ENCODE measurements at places on chromosomes 2 and 18.

DNA sequence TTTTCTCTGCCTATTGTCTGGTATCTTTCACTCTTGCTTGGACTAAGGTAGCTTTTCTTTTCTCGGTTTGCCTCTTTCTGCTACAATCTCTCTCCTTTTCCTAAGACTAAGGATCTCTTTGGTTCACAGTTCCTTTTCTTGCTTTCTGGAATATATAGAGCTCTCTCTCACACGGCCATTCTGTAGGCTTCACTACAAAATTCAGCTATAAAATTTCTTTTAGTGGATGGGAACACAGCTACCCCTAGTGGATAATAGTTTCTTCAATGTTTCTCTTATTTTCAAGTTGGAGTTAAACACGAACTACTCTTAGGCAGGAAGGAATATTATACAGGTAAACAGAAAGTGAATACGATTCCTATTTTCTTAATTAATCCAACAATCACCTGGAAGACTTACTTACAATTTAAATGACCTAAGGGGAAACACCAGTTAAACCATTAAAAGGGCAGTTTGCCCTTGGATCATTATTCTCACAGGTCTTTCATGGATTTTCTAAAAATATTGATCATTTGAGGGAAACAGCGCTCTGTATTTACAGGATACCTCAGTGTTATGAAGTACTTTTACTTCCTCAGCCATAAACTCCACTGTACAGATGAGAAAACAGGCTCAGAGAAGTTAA is 140.5 kb downstream of the LRP2 start:
- DNase-seq, result peak; percentile 54

DNA sequence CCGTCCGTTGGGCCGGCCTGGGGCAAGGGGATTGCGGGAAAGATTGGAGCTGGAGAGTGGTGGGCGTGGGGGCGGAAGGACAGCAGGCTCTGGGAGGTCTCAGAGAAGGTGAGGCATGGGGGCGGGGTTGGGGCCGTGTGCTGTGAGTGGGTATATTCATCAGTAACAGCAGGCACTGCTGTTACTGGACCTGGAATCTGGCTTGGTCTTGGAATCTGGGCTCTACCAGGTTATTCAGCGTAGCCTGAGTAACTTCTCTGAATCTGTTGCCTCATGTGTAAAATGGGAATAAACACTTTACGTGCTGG is 435 bp downstream of the RNF181 start:
- no peak for DNase-seq

DNA sequence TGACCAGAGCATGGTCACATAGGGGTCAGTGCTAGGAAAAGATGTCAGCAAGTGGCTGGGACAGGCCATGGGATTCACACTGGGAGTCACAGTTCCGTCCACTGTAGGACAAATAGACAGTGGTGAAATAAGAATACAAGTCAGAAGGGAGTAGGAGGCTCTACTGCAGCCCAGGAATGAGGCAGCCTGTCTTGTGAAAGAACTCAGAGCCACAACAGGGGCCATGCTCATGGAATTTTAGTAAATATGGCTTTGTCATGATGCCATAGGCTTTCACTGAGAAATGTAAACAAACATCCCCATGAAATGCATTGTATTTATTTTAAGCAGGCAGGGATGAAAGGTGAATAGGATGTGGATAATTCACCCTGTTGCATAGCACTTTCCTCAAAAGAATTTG is 504.3 kb downstream of the SOX11 start:
- no peak for DNase-seq

DNA sequence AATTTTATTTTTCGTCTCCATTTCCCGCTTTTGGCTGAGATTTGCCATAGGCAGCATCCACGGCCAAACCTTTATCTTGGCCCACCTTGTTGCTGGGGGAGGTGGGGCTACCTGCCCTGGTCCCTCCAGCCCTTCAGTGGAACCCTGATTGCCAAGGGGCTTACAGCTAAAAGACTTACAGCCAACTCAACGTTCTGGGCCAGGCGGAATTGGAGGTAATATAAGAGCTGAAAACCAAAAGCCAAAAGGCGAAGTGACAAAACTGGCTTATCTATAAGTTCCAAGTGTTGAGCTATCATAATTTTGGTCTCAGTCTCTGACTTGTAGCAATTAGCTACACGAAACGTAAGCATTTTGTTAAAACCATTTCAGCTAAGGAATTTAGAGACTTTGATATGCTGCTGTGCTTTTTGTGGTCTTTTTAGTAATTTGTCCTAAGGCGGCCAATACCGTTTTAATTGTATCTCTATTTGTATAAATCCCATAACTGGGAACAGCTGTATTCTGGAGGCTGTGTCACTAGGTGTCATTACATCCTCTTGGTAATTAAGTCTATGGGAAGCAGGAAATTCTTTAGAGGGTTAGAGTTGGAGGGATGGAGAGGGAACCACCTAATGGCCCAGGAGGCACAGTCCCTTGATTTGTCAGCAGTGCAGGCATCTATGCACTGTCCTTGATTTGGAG is 24.0 kb downstream of the PDCD1 start:
- no peak for DNase-seq

GRCh38 chr18:5962362-5962761 is 67.0 kb upstream of the TMEM200C start:
- DNase-seq, result no peak

DNA sequence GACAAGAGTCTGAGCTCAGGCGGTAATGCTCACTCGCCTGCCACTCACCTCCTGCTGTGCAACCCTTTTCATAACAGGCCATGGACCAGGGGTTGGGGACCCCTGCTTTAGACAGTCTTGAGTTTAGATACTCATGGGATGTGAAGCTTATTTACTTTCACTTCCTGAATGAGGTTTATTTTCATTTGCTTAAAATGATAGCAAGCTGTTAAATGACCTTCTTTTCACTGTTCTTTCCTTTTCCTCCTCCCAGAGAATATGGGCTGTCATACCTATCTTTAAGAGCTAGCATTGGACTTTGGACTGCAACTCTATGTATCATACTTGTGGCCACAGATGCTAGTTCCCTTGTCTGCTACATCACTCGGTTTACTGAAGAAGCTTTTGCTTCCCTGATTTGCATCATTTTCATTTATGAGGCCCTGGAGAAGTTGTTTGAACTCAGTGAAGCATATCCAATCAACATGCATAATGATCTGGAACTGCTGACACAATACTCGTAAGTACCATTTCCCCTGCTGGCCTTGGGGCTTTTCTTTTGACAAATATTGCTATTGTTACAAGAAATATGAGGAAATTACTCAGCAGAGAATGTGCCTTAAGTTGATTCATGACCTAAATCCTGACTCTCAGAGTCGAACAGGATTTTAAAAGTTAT is 168.5 kb downstream of the DPP4 start:
- DNase-seq, result no peak

DNA sequence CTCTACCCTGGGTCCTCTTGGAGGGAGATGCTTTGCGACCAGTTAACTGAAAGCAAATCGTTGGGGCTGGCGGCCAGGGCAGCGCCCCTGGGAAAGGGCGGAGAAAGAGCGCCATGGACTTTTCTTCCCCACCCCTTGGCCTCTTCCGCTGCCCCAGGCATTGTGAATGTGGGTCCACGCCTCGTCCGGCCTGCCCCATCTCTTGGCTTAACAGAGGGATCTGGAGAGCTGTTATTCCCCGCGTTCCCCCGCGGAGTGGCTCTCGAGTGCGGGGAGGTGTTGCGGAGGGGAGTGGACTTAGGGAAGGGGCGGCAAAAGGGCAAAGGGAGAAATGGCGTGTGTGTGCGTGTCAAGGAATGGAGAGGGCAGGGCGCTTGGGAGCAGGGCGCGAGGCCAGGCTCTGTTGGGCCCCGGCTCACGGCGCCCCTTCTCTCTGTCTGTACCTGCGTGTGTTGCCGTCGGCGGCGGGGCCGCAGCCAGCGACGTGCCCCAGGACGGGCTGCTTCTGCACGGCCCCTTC is 6.6 kb downstream of the EMX1 start:
- no peak for DNase-seq

GRCh38 chr18:59787998-59788790 is 91.0 kb upstream of the CCBE1 start:
- no peak for DNase-seq

DNA sequence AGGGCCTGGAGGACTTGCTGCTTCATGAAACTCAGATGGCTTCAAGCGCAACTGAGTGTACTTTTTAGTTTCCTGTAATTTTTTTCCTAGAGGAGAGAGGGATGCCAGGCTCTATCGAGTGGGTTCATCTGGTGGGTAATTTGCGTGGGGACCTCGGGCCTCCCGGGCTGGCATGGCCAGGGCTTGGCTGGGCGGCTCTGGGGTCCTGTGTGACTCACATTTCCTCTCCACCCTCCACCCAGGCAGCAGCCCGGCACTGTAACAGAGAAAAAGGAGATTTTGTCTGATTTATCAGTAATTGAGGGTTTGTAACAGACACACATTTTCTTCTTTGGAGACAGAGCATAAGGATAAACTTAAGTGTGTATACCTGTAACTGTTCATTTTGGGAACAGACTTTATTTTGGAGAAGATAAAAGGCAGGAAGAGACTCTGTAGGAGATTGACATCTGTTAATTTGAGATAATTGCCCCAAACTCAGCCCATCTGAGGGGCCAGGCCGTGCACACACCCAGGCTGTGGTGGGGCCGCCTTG is 64.3 kb downstream of the NFATC1 start:
- DNase-seq, result no peak

DNA sequence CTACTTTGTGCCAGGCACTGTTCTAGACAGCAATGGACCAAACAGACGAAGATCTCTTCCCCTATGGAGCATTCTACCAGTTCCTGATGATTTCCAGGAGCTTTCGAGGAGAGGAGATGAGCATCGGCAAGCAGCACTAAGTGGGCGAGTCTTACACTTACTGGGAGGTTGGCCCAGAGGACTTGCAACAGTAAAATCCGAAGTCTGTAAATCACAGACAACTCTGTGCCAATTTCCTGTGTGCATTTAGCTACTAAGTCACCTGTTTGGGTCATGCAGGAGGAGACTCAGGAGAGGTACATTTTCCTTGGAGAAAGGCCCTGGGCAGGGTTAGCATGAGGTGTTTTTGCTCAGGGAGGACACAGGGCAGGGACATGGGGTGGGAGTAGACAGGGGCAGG is 58.9 kb downstream of the TRPM8 start:
- no peak for DNase-seq

GRCh38 chr2:240626531-240627300 is 1.4 kb downstream of the GPR35 start:
- peak; percentile 39 for DNase-seq

- DNase-seq, result no peak
Observed at GRCh38 chr18:44914028-44914427, 233.3 kb downstream of the SETBP1 start.

GRCh38 chr18:21805771-21806366 is 65.3 kb downstream of the MIB1 start:
- no peak for DNase-seq

- no peak for DNase-seq
Observed at GRCh38 chr2:133726973-133727372, 158.7 kb upstream of the NCKAP5 start.

DNA sequence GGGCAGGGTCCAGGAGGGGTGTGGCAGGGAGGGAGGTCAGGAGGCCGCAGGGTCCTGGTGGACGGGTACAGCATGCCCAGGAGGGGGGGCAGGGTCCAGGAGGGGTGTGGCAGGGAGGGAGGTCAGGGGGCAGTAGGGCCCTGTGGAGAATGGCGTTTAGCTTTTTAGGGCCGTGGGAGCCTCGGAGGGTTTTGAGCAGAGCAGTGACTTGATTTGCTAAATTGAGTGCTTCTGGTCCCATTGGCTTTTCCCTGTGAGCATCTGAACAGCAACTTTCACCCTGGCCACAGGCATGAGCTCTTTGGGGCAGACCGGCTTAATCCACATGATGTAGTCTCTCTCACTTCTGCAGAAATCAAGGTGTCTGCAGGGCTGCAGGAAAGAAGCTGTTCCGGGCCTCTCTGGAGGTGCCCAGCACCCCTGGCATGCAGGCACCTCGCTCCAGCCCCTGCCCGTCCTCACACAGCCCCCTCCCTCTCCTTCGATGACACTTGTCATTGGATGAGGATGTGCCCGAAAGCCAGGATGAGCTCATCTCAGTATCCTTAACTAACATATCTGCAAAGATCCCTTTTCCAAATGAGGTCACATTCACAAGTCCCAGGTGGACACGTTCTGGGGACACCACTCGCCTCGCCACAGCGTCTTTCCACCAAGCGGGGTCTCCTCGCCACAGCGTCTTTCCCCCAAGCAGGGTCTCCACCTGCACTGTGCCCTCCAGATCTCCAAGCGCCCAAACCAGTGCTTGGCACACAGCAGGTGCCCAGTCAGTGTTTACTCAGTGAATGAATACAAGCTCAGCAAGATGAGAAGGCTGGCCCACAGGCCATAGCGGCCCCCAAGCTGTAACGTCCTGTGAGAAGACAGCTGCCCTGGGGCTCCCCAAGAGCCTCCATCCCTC is 94.0 kb downstream of the NDUFA10 start:
- DNase-seq, result no peak

- DNase-seq, result no peak
Observed at GRCh38 chr2:188475945-188476344, 184.3 kb downstream of the GULP1 start.

- DNase-seq, result no peak
Observed at GRCh38 chr18:9329471-9329870, 5.1 kb upstream of the TWSG1 start.

DNA sequence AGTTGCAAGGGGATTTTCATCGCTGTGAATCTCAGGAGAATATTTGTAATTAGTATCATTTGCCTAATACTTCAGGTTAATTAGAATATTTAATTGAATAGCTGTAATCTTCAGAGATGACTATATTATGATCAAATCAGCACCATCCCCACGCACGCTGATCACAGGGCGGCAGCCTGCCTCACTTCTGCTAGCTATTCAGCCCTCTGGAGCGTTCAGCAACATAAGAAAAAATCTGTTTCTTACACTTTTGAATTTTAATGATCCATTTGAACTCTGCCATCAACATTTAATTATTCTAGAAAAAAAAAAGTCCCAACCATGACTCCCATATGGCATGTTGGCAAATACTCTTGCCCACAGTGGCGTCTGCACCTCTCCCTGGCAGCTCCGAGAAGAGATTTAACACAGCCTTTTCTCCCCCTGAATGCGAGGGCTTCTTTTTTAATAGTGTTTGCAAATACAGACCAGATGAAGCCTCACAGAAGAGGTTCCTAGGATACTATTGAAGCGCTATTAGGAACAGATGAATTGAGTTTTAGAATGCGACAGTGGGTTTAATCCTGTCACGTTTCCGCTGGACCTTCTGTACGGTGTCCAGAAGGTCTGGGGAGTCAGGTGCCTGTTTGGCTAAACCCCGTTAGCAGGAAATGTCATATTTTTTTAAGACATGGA is 731.9 kb upstream of the SALL3 start:
- DNase-seq, result no peak

DNA sequence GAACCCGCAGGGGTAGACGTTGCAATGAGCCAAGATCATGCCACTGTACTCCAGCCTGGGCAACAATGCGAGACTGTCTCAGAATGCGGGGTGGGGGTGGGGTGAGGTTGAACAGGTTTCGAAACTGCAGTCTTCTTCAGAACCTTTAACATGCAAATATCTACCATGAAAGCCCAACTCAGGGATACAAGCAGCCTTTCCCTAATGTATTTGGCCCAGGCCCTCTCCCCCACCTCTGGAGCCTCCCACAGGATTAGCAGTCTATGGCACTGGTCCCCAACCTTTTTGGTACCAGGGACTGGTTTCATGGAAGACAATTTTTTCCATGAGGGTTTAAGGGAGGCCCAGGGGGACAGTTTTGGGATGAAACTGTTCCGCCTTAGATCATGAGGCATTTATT is 53.5 kb downstream of the CCBE1 start:
- no peak for DNase-seq

GRCh38 chr2:166112193-166112605 is 15.6 kb downstream of the SCN1A start:
- DNase-seq, result no peak

- no peak for DNase-seq
Observed at GRCh38 chr2:216856406-216857065, 3.3 kb downstream of the TNP1 start.
